Effector CD8-positive, alpha-beta T cell (primary cell): ENCODE measurements at places on chromosomes 1 and 21.

DNA sequence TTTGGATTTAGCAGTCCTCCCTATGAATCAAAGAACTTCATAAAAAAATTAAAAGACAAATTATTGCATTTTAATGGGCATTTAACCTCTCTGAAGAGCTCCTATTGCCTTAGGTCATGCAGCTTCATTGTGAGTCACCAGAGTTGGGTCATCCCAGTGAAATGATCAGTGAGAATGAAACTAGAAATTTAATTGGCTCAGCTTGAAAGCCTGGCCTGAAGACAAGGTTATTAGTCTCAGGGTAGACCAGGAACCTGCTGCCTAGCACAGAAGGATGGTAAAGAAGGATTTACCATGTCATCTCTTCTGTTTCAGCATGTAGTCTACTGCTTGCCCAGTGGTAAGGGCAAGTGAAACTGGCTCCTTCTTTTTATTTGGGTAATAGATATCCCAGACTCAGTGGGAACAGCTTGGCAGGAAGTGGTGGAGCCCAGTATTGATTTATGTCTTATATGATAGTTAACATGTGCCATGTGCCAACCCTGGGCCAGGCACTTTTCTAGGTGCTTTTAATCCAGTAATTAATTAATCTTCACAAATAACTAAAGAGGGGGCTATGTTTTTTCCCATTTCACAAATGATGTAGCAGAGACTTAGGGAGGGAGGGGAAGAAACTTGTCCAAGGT lies 23.6 kb downstream of the LAMC2 start:
- no peak for DNase-seq

DNA sequence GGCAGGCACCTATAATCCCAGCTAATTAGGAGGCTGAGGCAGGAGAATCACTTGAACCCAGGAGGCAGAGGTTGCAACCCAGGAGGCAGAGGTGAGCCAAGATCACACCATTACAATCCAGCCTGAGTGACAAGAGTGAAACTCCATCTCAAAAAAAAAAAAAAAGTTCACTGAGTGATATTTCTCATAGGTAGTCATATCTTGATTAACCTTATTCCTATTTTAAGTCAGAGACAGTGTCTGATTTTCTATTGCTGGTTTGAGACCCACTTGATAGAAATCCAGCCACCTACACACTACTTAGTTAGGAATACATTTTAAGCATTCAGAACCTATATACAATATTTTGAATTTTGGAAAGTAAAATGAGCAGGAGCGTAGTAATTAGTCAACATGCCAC lies 357.4 kb upstream of the ADGRL2 start:
- DNase-seq = no peak

- no peak for DNase-seq
Measured at GRCh38 chr1:232899839-232900238, 50.6 kb upstream of the NTPCR start.

GRCh38 chr21:33247599-33247998 lies 17.9 kb downstream of the IFNAR2 start:
- no peak for DNase-seq

DNA sequence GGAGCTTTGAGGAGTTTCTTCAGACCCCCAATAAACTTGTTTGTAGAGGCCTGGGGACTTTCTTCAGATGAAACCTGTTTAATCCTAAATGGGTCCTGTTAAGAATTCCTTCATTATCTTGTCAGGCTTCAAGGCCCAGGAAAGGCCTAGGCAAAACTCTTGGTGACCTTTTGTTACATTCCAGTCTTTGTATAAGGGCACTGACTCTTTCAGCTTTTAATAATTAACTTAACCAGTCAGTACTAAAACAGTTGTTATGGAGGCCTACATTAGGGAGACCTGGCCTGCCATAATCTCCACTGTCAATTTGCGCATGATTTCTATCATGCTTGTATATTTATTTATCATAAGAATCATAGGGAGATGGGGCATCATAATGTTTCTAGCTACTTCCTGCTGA lies 110.2 kb downstream of the FCRL5 start:
- DNase-seq = no peak

GRCh38 chr1:236550961-236551851 lies 27.4 kb downstream of the LGALS8 start:
- no peak for DNase-seq

DNA sequence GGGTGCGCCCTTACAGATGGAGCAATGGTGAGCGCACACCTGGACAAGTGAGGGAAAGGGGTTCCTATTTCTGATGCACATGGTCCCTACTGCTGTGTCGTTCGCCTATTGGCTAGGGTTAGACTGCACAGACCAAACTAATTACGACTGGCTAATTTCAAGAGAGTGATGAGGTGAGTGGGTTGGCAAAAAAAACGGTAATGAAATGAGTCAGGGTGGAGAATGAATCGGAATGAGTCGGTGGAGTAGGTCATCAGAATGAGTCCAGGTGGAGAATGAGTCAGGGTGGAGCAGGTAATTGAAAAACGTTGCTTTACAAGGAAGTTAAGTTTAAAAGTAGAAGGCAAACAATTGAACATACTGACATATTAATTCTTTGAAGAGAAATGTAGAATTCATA lies 79.8 kb downstream of the WDR4 start:
- no peak for DNase-seq

- no peak for DNase-seq
Measured at GRCh38 chr21:40714536-40714935, 132.4 kb downstream of the DSCAM start.

DNA sequence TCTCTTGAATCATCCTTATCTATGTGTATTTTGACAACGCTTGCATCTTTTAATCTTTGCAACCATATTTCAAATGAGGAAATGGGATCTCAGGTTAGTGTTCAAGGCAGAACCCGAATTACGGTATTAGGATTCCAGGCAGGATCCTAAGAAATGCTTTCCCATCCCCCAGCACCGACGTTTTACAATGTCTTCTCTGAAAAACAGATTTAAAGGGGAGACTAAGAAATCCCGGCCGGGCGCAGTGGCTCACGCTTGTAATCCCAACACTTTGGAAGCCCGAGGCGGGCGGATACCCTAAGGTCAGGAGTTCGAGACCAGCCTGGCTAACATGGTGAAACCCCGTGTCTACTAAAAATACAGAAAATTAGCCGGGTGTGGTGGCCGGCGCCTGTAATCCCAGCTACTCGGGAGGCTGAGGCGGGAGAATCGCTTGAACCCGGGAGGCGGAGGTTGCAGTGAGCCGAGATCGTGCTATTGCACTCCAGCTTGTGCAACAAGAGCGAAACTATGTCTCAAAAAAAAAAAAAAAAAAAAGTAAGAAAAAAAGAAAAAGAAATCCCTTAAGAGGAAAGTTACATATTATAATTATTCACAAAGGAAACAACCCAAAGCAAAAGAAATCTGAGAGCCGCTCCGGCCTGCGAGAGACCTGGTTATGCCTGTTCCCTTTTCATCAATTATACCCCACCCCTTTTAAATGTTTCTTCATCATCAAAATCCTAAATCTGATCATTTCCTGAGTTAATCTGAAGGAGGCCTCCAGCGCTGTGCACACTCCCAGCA lies 801 bp upstream of the GORAB start:
- DNase-seq = no peak
